Fibroblast of pulmonary artery (primary cell): ENCODE measurements at places on chromosomes 12 and 14.

DNA sequence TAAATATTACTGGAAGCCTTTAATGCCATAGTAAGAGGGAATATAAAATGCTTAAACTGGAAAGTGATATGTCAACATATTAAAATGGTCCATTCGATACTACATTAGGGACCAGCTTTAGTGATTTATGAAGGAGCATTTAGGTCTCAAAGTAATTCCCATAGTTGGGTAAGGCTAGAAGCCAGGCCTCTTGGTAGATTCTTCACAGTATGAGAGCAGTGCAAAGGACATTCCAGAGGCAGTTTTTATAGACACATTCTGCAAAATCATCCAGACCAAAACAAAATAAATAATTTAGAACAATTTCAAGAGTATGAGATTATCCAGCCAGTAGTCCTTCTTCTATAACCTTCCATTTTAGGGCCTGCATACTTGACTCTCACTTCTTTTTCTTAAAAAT, 142.6 kb upstream of the PDZRN4 start:
- no peak for DNase-seq

- DNase-seq: no peak
Observed at GRCh38 chr14:20996521-20996920, 2.6 kb upstream of the SLC39A2 start.

- no peak for DNase-seq
Observed at GRCh38 chr14:37988472-37988871, 219.2 kb upstream of the SSTR1 start.

- DNase-seq: no peak
Observed at GRCh38 chr12:64595863-64596793, 14.2 kb upstream of the RASSF3 start.

DNA sequence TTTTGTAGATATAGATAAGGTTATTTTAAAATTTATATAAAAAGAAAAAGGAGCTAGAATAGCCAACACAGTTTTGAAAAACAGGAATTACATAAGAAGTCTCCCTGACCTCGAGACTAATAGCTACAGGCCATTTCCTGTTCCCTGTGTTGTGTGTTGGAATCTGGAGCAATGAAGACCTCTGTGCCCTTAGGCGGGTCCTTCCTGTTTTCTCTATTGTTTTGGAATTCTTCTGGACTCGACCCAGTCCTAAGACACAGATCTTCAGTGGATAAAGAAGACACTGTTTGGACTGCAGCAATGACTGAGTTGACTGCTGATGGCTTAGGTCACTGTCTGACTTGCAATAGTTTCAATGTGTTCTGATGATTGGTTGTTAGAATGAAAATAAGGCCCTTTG, 26.2 kb downstream of the SNRPF start:
- DNase-seq: no peak
